ENCODE measurements at places on chromosomes 5 and 9.

- no peak for DNase-seq
Measured at GRCh38 chr5:176553260-176554085, 4.3 kb downstream of the CDHR2 start.

DNA sequence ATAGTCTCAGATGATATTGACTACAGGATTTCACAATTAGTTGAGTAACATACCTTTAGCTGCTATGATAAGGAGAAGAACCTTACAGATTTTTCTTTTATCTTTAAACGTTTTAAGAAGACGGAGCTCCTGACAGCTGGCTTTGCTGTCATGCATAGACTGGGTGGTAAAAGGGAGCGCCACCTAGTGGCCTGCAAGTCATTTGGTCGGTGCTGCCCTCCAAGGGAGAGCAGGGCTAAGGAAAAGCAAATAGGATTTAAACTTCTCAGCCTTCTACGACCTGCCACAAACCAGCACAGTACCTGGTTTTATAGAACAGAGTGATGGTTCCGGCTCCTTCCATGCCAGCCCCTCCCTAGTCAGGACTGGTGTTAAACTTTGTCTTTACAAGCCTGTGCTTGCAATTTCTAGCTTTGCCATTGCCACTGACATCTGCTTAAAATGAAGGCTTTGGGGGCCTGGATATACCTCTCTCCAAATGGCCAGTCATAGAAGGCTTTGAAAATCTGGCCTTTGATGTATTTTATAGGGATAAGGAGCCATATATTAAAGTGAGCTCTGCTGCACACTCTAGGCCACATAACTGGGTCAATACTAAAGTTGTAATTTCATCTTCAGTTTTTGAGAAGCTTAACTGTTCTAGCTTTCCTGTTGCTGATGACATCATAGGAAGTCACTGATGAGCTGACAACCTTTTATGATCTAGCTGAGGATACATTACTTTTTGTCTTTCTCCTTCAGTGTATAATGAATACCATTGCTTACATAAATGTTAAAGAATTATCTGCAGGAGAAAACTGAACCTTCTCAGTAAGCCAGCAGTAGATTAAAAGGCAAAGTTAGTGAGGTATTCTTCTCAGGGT is 31.1 kb upstream of the ADAMTSL1 start:
- DNase-seq = no peak

GRCh38 chr5:162248107-162248713 is 180.6 kb downstream of the GABRG2 start:
- DNase-seq = no peak

- DNase-seq = no peak
Measured at GRCh38 chr9:17160327-17160726, 25.5 kb downstream of the CNTLN start.

DNA sequence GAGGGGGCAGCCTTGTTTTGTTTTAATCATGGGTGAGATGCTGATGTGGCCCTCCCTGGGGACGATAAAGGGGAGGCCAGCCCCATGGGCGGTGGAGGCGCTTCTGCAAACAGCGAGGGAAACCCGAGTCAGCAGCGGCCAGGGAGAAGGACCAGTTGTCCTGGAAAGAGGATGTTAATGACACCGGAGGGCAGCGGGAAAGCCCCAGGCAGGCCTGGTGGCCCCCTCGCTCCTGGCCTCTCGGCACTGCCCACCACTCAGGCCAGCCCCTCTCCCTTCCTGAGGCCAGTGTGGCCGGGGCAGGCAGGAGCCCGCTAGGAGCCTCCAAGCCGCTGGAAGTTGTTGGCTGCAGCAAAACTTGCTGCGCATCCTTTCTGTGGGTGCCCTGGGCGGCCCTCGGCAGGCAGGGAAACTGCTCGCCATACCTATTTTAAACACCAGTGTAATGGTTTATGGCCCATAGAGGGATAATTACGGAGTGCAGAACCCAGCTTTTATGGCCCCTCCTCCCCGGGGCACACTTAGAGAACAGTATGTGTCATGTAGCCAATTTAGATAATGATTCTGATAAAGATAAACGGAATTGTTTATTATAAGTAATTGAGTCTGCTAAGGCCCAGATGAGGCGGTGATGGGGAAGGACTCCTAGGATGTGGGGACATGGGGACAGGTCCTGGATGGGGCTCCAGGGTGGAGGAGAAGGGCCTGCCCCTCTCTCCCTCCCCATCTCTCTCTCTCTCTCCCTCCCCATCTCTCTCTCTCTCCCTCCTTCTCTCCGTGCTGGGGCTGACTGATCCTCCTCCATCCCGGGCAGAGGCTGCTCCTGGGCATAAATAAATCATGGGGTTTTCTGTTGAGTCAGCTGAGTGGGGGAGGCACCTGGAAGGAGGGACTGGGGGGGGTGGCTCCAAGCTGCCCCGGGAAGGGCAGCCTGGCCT is 36.9 kb downstream of the LMX1B start:
- no peak for DNase-seq

DNA sequence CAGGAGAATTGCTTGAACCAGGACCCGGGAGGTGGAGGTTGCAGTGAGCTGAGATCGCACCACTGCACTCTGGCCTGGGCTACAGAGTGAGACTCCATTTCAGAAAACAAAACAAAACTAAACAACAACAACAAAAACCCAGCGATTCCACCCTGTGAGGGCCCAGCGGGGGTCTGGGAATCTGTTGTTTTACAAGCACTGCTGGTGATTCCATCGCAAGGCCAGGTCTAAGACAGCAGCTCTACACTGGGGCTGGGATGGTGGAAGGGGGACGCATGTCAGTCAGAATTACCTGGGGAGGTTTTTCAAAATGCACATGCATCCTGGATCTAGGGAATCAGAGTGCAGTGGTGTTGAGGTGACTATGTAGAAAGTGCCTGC is 90.9 kb downstream of the ANKRD55 start:
- DNase-seq = no peak

DNA sequence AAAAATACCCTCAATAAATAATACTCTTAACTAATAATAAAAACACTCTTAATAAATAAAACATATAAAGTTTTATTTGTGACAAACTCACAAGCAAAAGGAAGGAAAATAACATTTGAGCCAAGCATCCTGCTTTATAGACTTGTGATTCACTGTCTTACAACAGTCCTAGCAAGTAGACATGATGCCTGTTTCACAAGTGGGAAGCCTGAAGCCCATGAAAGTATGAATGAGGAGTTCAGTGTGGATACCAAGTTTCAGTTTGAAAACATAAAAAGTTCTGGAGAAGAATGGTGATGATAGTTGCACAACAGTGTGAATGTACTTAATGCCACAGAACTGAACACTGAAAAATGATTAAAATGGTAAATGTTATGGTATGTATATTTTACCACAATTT is 10.9 kb downstream of the HABP4 start:
- no peak for DNase-seq

DNA sequence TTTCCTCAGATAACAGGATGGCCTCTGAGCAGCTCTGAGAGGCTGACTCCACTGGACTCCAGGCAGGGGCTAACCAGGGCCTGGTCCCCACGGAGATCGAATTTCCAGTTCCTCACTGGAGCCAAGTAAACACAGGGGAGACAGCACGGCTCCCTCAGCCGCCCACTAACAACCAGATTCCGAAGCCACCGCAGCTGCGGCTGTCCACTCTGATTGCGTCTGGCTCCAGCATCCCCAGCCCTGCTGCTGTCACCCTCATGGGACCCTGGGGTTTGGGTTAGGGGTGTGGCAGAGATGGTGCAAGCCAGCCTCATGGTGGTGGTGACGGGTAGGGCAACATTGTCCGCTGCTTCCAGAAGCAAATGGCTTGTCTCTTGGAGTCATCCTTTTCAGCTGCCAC is 172.6 kb downstream of the RGS3 start:
- DNase-seq = no peak

DNA sequence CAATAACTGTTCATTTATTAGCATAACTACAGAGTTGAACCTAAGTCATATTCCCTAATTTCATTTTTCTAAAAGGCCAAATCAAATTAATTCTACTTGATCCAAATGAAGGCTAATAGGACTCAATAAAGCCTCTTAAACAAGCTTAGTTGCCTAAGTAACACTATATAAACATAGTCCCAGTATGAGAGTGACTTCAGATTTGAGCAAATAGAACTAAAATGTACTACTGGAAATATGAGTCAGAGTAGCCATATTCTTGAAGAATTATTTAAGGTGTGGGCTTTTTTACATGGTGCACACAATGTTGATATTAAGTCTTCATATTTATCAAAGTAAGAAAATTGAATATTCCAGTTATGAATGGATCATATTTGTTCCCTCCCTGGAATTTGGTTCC is 872.3 kb downstream of the MAT2B start:
- DNase-seq = no peak

DNA sequence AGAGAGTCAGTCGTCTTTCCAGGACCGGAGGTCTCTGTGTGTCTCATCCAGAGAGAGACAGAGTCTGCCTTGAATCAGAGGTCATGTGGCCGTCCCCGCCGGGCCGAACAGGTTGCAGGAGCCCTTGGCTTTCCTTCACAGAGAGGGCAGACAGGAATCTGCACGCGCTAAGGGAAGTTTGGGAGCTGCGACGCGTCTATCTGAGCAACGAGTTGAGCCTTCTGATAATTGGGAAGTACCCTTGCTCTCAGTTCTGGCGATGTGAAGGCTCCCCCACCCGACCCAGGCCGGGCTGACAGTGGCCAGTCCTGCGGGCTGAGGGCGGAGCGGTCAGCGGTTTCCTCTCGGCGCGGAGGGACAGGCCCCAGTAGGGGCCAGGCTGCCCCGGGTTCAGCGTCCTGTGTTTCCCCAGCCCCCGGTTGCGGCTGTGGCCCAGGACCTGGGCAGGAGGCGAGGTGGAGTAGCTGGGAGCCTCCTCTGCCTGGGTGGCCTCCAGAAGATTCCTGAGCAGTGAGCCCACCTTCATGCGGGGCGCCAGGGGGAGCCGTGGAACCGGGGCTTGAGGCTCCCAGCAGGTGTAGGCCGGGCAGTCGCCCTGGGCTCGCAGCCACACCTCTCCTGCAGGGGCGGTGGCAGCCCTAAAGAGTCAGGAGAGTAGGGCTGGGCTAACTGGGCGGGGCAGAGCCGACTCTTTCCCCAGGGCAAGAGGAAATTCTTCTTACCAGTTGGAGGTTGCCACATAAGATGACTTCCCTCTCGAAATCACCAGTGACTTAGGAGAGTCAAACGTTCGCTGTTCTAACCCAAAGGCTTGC is 13.9 kb downstream of the NR2F1 start:
- no peak for DNase-seq

- DNase-seq = no peak
Measured at GRCh38 chr9:84136119-84136868, 155.7 kb downstream of the RMI1 start.

- DNase-seq = no peak
Measured at GRCh38 chr5:123809594-123810221, 297.7 kb downstream of the CSNK1G3 start.

DNA sequence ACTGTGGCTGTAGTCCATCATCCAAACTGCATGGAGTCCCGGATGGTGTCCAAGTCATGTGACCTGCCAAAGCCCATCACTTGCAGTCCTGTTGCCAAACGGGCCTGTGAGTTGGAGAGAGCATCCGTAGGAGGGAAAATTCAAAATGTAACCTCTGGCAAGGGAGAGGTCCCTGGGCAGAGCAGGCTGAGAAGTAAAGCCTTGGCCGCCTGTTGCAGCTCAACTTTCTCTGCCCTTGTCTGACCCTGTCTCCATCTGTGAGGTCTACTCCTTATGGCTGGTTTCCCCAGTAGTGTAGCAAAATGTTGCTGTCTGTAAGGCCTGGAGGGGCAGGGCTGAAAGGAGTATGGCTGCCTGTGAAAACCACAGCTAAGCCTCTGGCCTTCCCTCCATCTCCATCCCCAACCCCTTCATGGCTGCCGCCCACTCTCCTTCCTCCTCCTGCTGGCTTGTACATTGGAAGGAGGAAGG is 163.5 kb downstream of the SEMA6A start:
- no peak for DNase-seq

DNA sequence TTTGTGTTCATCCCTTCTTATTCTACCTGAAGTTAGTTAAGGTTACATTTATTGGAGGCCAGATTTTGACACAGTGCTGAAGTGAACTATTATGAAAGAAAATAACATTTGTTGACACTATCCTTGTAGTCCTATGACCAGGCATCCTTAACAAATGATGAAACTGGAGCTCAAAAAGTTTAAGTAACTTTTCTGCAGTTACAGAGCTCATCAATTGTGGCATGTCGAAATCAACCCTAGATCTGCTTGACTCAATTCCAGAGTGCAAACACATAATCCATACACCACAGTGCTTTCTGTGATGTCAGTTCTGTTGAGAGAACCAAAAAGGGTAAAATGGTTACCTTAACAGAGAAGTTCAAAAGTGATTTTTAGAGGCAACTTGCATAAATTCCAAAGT is 28.6 kb downstream of the KCNN2 start:
- DNase-seq = no peak

DNA sequence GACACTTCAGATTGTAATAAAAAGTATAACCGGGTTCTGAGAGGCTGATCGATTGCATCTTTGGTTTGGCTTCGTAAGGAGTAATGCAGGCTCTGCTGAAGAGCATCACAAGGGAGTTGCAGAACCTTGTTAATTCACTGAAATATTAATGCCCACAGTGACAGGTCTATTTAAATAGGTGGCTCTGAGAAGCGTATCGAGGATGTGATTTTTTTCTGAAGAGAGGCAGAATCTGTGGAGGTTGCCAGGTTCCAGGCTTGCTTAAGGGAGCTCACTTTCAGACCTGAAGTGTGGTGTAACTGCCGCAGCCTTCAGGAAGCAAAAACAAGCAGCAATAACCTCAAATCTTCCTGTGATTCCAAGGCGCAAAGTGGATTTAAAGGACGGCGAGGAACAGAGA is 80.3 kb downstream of the ANKRD33B start:
- no peak for DNase-seq

DNA sequence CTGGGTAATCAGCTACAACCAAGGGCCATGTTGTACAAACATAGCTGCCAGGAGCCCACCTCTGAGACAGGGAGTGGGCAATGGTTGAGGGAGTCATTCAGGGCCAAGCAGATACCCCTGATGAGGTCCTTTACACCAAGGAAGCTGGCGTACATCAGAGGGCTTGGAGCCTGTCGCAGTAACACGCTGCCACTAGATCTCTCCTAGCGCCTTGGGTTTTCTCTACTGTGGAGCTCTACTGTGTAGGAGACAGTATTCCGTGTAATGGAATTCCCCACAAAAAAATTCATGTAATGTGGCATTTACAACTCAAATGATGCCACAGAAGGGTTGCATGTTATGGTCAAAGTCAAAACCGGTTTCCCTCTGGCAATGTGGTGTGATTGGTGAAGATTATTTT is 41.4 kb upstream of the CRB2 start:
- no peak for DNase-seq

DNA sequence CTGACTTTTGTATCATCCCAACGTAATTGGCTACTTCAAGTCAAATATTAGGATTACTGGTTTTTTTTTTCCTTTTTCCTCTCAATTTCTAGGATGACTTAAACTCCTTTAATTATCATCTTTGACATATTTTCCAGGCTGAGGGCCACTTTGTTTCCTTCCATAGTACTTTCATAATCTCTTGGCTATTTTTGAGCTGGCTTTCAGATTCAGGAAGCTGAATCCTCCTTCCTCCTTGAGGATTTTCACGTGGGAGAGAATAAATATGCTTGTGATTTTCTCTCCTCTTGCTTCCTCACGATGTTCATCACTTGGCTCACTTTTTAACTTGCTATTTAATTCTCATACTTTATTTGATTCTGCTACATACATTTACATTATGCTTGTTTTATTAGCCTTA is 88.1 kb downstream of the ITGA1 start:
- DNase-seq = no peak

All from activated CD8-positive, alpha-beta memory T cell treated with anti-CD3 and anti-CD28 coated beads for 48 hours (primary cell).